ENCODE measurements at places on chromosomes 5 and 9. TPM values are rescaled to one million over a fixed set of nuclear protein-coding genes. Genes with fewer than 3 reads are reported as not detected.

Gene SNX30
- 41.7 TPM for total RNA-seq

Gene LCN9
- not detected for total RNA-seq

GRCh38 chr5:96718635-96719077 is 56.5 kb downstream of the CAST start:
- no peak for DNase-seq
- peaks cover 3% of the 10 kb centered on the region for H3K27me3 ChIP-seq
- H3K4me3 ChIP-seq, result no peak overlapping the region
- H3K4me1 ChIP-seq, result peaks cover 21% of the 10 kb centered on the region
- no peaks in the 10 kb centered on the region for H3K36me3 ChIP-seq
- H3K27ac ChIP-seq, result no peak overlapping the region

DNA sequence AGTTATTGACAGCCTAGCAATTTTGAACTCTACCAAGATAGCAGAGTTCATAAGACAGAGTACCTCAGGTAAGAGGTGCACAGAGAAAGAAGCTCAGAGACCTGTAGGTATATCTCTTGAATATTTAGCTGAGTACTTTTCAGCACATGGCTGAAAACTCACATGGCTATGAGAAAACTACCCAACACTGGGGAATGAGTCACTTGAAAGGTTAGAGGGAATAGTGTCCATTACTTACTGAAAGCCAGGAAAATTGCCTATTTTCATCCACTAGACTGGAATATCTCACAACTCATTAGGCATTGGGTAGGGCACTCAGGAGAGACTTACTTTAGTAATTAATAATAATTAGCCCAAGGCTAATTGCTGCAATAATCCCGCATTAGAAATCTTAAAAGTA is 8.3 kb downstream of the TSLP start:
- H3K36me3 ChIP-seq, result no peaks in the 10 kb centered on the region
- no peak overlapping the region for H3K27ac ChIP-seq
- no peaks in the 10 kb centered on the region for H3K27me3 ChIP-seq
- DNase-seq, result no peak

DNA sequence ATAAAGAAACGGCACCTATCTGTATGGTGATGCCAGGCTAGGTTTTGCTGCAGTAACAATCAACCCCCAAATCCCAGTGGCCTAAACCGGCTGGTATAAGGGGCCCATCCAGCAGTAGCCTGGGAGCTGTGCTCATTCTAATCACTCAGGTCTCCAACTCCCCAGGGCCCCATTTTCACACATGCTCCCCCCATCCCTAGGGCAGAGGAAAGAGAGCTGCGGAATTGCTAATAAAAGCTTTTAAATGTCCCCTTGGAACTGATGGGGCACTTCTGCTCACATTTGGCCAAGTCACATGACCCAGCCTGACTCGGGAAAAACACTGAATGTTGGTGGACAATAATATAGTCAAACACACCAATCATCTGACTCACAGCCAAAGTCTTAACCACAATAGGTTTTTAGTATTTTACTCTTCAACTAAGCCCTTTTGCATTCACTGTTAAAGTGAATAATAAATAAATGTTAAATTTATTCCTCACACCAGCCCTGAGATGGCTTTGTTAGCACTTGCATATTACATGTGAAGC is 1.6 kb downstream of the FBLL1 start:
- peaks cover 9% of the 10 kb centered on the region for H3K27me3 ChIP-seq
- peaks cover 37% of the 10 kb centered on the region for H3K4me1 ChIP-seq
- H3K36me3 ChIP-seq, result no peaks in the 10 kb centered on the region
- peak overlapping the region; percentile 87 for H3K4me3 ChIP-seq

GRCh38 chr5:140222416-140222815 is 47.4 kb downstream of the CYSTM1 start:
- no peak overlapping the region for H3K27ac ChIP-seq
- peaks cover 2% of the 10 kb centered on the region for H3K4me1 ChIP-seq

DNA sequence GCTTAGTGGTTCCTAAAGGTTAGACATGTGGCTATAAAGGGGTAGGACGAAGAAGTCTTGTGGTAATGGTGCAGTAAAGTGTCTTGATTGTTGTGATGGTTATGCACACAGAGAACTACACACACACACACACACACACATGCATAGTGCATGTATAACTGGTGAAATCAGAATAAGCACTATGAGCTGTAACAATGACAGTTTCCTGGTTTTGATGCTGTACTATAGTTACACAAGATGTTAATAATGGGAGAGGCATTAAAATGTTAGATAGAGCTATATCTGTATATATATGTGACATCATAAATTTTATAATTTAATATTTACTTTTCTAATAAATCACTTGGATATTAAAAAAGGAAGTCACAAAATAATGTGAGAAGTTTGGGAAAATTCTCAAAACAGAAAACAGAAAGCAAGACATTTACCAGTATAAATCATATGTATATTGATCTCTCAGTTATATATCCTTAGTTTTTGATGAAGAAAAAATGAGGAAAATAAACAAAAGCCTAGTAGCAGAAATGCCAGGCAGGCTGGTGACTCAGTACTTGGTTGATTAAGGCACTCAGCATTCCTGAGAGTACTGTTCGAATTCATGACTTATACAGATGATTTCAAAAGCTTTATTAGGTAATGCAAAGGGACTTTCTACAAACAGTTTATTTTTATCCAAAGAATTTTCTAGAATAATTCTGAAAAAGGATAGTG is 350.5 kb upstream of the DAB2 start:
- H3K4me1 ChIP-seq, result no peaks in the 10 kb centered on the region
- H3K36me3 ChIP-seq, result no peaks in the 10 kb centered on the region
- H3K4me3 ChIP-seq, result no peak overlapping the region
- no peaks in the 10 kb centered on the region for H3K27me3 ChIP-seq
- H3K27ac ChIP-seq, result no peak overlapping the region
- no peak for DNase-seq

DNA sequence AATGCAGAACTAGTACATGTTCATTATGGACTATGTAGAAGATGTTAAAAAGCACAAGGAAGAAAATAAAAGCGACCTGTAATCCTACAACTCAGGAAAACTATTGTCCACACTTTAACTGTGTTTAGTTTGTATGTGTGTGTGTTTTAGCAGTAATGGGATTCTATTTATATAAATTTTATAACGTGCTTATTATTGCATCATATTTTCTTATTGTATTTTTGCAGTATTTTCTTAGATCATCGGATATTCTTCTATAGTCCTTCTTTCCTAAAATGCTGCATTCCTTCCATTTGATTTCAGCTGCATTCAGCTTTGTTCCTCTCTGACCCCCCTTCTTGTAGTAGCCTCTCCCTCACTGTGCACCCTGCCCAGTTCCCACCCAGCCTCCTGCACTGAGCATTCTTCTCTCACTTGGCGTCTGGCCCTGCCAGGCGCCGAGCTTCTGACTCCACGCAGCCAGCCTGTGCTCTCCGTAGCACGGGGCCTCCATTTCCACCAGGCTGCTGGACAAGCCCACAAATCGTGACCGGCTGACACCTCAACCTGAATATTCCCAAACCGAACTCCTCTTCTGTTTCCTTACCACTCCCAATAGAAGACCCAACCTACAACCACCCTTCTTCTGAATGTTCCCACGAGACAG is 39.9 kb downstream of the MVB12B start:
- peaks cover 3% of the 10 kb centered on the region for H3K27me3 ChIP-seq
- DNase-seq, result no peak
- H3K4me1 ChIP-seq, result no peaks in the 10 kb centered on the region
- H3K27ac ChIP-seq, result no peak overlapping the region
- H3K36me3 ChIP-seq, result peaks cover 12% of the 10 kb centered on the region

- DNase-seq, result no peak
- peaks cover 1% of the 10 kb centered on the region for H3K4me1 ChIP-seq
- H3K4me3 ChIP-seq, result no peak overlapping the region
- peaks cover 6% of the 10 kb centered on the region for H3K36me3 ChIP-seq
These were observed 152.9 kb upstream of the PITX1 start for GRCh38 chr5:135186662-135187522.

DNA sequence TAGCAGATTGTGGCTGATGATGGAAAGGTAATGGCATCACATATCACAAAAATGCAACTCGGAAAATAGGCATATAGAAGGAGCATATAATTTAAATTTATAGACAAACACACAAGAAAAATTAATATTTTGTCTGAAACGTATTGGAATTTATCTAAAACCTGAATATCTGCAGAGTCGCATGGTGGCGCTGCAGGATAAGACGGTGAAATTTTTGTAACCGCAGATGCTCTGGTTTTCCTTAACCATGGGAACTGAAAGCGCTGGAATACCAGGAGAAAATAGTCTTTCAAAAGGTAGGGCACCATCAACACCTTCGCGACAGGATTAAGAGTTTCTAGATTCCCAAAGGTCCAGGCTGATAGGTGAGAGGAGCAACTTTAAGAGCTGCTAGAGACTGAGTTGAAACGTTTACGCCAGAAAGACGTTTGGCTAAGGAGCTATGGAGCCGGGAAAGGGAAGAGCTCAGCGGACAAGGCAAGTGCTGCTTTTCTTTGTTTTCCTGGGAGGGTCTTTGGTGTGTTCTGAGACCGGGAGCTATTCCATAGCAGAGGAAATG is 11.0 kb upstream of the PCDHB15 start:
- H3K27me3 ChIP-seq, result peaks cover 5% of the 10 kb centered on the region
- H3K27ac ChIP-seq, result peak overlapping the region; percentile 86
- H3K4me1 ChIP-seq, result no peaks in the 10 kb centered on the region
- H3K36me3 ChIP-seq, result peaks cover 36% of the 10 kb centered on the region

DNA sequence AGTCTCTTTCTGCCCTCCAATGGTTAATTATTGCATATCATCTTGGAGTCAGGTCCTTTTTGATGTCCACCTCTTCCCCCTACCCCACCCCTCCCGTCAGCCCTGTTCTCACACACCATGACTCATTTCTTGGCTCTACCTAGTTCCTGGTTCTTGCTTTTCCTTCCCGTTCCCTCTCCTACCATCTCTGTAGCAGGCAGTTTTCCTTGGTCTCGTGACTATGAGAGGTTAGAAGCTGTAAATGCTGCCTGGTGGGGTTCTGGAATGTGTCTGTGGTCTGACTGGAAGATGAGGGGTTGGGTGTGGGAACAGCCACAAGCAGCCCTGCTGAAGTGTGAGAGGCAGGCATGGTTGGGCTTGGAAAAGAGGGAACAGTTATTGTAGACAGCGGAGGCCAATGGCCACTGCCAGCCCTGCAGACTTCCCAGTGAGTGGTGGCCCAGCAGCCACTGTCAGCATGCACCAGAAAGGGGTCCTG is 18.2 kb downstream of the SLC22A5 start:
- no peak overlapping the region for H3K4me3 ChIP-seq
- no peak for DNase-seq
- H3K4me1 ChIP-seq, result peaks cover 4% of the 10 kb centered on the region
- H3K36me3 ChIP-seq, result no peaks in the 10 kb centered on the region
- peaks cover 5% of the 10 kb centered on the region for H3K27me3 ChIP-seq

DNA sequence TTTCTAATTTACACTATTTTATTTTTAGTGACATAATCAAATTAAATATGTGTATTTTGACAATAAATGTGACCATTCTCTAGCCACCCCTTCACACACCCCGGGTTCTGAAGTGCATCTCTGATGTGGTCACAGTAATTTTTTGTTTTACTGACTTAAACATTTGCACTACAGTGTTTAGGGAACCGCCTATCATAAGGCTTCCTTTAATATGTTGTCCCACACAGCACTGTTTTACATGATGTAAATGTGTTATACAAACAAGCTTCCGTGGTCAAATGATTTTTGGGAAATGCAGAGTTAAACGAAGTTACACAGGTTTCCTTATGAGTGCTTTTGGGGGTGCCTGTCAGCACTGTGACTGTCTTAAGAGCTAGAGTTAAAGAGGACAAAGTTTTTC is 86.5 kb downstream of the KDM4C start:
- H3K27me3 ChIP-seq, result peaks cover 2% of the 10 kb centered on the region
- H3K36me3 ChIP-seq, result no peaks in the 10 kb centered on the region
- no peak for DNase-seq
- H3K4me1 ChIP-seq, result no peaks in the 10 kb centered on the region

DNA sequence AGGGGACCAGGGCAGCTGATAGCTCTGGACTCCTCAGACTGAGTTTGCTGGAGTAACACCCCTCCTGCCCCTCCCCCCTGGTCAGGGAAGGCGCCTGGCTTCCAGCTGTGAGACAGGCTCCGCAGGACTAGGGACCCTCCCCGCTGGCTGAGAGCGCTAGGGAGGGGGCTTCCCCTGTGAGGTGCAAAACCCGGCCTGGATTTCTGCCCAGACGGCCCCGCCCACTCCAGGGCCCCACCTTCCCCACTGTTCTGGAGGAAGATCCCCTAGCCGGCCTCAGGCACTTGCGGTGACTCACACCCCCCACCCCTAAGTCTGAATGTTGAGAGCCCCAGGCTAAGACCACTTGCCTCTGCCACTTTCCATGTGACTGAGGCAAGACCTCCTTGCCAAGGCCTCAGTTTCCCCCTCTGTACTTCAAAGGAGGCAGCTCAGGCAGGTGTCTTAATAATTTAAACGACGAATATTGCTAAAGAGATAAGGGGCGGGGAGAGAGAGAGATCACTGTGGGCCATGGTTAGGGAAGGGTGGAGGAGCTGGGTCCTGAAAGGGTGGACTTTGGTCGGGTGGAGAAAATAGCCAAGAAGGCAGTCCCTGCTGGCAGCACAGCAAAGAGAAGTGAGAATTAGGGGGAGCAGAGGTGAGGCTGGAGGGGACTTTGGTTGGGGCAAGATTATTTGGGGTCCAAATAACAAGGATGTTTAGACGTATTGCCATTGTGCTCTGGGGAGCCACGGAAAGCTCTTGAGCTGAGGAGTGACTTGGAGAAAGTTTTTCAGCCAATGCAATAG is 1.0 kb upstream of the DAB2IP start:
- no peaks in the 10 kb centered on the region for H3K36me3 ChIP-seq
- peak; percentile 76 for DNase-seq
- H3K27me3 ChIP-seq, result peaks cover 7% of the 10 kb centered on the region
- H3K4me1 ChIP-seq, result peaks cover 17% of the 10 kb centered on the region
- H3K4me3 ChIP-seq, result peak overlapping the region; percentile 87
- H3K27ac ChIP-seq, result no peak overlapping the region

- H3K27ac ChIP-seq, result no peak overlapping the region
- H3K4me1 ChIP-seq, result peaks cover 1% of the 10 kb centered on the region
- H3K27me3 ChIP-seq, result peaks cover 4% of the 10 kb centered on the region
- H3K36me3 ChIP-seq, result no peaks in the 10 kb centered on the region
These were observed 162.2 kb downstream of the TTLL11 start for GRCh38 chr9:121930956-121931355.

GRCh38 chr5:66851306-66851705 is 255.1 kb downstream of the MAST4 start:
- no peaks in the 10 kb centered on the region for H3K36me3 ChIP-seq
- DNase-seq, result no peak
- H3K4me3 ChIP-seq, result no peak overlapping the region
- no peak overlapping the region for H3K27ac ChIP-seq
- no peaks in the 10 kb centered on the region for H3K27me3 ChIP-seq

- no peak overlapping the region for H3K27ac ChIP-seq
- H3K4me3 ChIP-seq, result no peak overlapping the region
- no peaks in the 10 kb centered on the region for H3K36me3 ChIP-seq
- no peaks in the 10 kb centered on the region for H3K4me1 ChIP-seq
- H3K27me3 ChIP-seq, result peaks cover 1% of the 10 kb centered on the region
- no peak for DNase-seq
These were observed 75.5 kb upstream of the LHFPL2 start for GRCh38 chr5:78724061-78724460.
